ENCODE measurements at places on chromosomes 16 and 17.

- DNase-seq: no peak
Observed at GRCh38 chr17:81858967-81859905, 1.1 kb downstream of the P4HB start.

GRCh38 chr16:680967-681745 lies 946 bp downstream of the STUB1 start:
- no peak for DNase-seq

DNA sequence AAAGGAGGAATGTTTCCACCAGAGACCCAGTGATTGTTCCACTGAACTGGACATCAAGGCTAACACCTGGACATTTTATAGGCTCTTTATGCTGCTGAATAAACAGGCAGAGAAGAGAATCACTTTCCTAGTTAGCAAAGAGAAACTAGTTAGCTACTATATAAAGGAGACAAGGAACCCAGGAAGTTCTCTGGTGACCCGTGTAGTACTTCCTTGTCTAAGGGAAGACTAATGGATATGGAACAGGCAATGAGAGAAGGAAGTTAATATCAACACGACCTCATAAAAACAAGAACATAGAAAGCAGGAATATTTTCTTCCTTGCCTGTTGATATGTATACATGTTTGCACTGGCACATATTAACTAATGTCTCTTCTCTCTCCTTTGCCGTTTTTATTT lies 30.8 kb upstream of the RPL38 start:
- no peak for DNase-seq

GRCh38 chr16:88973007-88973410 lies 4.0 kb downstream of the CBFA2T3 start:
- no peak for DNase-seq

All from CD4-positive, alpha-beta T cell treated with Interleukin-4 for 4 hours (primary cell).